ENCODE measurements at places on chromosomes 4 and X. TPM values are rescaled to one million over a fixed set of nuclear protein-coding genes. Genes with fewer than 3 reads are reported as not detected.
A peak's percentile ranks its signal among the peaks of the same experiment; 100 is the strongest.

- peak; percentile 5 for DNase-seq
Measured at GRCh38 chrX:10360116-10360515, 203.3 kb downstream of the CLCN4 start.

GRCh38 chr4:40238008-40238699 lies 41.3 kb downstream of the RHOH start:
- DNase-seq = no peak

DNA sequence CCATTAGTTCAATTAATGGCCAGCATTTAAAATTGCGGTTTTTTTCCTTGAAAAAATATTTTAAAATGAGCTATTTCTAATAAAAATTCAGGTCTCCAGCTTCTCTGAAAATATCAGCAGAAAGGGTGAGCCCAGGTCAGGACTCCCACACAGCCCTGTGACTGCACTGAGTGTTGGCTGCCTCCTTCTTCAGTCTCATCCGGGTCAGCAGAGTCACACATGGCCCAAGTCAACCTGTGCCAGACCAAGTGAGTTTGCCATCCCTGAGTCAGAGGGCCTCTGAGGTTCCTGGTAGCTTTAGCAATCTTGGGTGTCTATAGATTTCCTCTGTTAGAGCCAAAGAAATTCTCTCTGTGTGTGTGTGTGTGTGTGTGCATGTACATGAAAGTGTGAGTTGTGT lies 22.1 kb upstream of the MSX1 start:
- no peak for DNase-seq

GRCh38 chrX:40843643-40844042 lies 108.3 kb upstream of the MED14 start:
- no peak for DNase-seq

GRCh38 chrX:13091111-13091765 lies 46.8 kb upstream of the FAM9C start:
- DNase-seq = no peak

DNA sequence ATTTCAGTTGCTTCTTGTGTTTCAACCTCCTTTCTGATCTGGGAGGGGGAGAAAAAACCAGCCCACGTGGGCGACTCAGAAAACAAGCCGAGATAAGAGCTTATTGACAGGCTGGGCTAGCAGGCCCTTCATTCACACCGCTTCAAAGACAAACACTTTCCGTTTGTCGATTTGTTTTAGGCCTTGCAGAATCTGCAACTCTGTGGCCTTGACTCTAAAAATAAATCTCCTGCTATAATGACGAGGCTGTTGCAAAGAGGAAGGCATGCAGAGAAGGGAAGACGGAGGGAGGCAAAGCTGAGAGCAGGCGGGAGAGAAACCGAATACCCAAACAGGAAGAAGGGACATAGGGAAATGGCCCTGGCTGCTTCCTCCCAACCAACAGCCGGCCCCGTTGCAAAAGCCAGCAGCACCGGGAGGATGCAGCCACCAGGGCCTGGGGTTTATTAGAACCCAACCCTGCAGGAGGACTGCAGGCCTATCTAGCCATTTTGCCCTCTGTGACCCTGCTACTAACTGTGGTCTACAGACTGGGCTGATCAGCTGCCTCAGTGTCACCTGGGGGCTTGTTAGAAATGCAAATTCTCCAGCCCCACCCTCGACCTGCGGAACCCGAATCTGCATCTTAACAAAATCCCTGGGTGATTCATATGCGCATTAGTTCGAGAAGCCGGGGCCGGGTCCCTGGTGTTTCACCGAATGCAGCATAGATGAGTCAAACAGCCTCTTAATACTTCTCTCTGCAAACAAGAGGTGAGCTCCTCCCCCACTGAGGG lies 325.5 kb downstream of the BCOR start:
- no peak for DNase-seq

- DNase-seq = peak; percentile 7
Measured at GRCh38 chrX:24148121-24148520, 1.4 kb upstream of the ZFX start.

DNA sequence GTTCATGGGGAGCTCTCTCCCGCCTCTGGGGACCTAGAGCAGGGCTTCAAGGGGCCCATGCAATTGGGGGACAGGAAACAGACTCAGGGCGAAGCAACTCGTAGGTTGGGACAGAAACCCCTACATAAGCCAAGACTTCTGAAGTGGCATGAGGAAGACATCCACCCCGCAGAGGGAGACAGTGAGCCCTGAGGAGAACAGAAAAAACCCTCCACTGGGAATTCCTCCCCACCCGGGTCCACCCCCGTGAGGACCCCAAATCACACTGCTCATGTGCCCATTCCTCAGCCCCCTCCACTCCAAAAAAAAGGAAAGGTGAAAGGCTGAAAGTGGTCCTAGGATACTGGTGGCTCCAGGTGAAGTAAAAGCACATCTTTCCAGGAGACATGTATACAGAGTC lies 74.0 kb downstream of the CPZ start:
- DNase-seq = no peak

GRCh38 chr4:14888790-14889572 lies 113.3 kb upstream of the CPEB2 start:
- no peak for DNase-seq

GRCh38 chr4:165700855-165701254 lies 172.2 kb upstream of the TLL1 start:
- DNase-seq = no peak

- no peak for DNase-seq
Measured at GRCh38 chrX:154775419-154776349, 13.0 kb downstream of the DKC1 start.

GRCh38 chr4:79042079-79042674 lies 102.9 kb upstream of the PAQR3 start:
- DNase-seq = peak; percentile 5

- peak; percentile 23 for DNase-seq
Measured at GRCh38 chr4:143359644-143360193, 23.0 kb downstream of the GAB1 start.

The HSFX3 gene
- total RNA-seq = not detected

DNA sequence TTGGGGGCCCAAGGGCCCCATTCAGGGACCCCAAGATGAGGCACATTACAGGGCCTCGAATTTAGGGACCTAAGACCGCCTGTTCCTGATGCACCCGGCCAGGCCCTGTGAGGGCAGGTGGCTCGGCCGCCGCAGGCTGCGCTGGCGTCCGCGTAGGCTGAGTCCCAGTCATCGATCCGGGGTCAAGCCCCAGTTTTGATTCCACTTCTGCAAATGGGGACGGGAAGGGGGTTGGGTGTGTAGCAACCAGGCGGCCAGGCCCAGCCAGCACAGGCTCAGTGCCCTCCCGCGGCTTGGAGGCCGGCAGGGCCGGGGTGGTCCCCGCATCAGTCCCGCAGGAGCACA lies 327 bp downstream of the PNPLA4 start:
- DNase-seq = no peak

GRCh38 chr4:72295966-72296557 lies 264.3 kb downstream of the NPFFR2 start:
- DNase-seq = peak; percentile 33

The H2AZ1 gene
- total RNA-seq = 123 TPM

DNA sequence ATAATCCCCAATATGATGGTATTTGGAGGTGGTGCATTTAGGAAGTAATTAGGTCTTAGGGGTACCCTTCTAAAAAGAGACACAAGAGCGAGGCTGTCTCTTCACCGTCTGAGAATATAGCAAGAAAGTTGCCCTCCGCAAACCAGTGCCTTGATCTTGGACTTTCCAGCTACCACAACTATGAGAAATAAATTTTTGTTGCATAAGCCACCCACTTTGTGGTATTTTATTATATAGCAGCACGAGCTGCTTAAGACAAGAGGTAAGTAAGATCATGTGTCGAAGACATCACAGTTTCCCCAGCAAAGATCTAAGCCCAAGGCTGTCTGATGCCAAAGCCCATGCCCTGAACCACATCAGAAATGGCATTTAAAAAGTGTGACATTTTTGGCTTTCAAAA lies 9.6 kb upstream of the EXOSC9 start:
- no peak for DNase-seq

DNA sequence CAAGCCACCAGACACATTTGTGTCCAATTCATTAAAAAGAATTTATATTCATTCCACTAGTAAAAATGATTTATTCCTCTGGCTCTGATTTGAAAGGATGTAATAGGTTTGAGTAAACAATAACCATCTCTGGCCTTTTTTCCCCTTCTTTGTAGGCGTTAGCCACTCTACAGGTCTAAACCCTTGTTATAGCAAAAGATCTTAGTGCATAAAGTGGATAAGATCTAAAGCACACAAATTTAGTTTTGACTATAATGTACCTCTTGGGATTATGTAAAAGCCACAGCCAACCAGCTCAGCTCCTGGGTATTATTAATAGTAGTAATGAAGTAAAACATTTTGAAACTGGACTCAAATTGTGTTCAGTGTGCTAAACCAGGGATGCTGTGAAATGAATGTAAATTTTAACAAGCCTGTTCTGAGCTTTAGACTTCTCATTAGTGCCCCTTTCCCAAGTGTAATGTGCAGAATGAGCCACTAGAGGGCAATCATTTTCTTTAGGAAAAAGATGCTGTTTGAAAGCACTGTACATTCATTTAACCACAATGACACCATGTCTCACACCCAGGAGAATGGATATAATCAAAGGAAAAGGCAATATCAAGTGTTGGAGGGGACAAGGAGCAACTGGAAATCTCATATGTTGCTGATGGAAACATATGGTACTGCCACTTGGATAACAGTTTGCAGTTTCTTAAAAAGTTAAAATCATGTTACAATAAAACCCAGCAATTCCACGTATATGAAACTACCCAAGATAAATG lies 69.7 kb downstream of the KLHL8 start:
- DNase-seq = peak; percentile 51

DNA sequence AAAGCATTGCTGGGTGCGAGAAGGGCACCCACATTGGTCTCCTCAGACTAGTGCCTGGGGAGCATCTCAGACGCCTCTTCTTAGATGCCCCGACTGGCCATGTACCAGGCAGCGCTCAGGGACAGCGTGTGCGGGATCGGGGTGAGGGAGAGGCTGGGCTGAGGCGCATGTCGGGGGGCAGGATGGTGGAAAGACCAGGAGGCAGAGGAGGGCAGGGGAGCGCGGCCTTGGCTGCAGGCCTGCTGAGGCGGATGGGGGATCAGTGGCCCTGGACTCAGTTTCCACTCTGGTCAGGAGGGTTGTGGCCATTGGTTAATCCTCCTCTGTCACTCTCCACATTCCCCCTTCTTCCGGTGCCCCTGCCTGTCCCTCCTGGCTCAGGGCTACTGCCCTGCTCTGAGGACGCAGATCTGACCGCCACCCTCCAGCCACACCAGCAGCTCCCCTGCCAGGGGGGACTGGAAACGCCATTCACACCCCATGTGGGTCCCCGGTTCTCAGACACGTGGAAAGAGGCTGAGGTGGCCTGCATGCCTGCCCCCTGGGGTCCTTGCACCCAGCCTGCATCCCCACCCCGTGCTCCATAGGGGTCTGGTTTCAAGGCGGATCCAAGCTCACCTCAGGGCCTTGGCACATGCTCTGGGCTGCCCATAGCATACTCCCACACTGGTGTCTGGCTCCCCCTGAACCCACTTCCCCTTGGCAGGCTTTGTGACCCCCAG lies 105.9 kb downstream of the CPZ start:
- no peak for DNase-seq

DNA sequence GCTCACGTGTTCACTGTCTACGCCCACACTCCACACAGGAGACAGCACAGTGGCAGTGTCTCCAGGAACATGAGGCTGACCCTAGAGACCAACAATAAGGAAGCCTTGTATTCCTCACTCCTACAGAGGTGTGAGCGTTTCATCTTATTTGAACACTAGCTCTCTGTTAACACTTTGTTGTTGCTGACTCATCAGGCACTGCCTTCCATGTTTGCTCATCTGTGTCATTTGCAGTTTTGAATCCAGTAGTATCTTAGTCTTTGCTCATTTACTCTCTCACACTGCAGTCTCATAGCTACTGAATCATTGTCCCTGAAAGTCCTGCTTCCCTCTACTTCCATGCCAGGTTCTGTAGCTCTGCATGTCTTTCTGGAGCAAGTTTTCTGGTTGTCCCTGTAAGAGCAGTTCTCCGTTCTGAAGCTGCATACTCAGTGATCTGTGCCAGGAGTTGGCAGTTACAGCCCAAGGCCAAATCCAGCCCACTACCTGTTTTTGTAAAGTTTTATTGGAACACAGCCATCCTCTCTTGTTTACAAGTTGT lies 80.3 kb upstream of the DCLK2 start:
- DNase-seq = no peak

DNA sequence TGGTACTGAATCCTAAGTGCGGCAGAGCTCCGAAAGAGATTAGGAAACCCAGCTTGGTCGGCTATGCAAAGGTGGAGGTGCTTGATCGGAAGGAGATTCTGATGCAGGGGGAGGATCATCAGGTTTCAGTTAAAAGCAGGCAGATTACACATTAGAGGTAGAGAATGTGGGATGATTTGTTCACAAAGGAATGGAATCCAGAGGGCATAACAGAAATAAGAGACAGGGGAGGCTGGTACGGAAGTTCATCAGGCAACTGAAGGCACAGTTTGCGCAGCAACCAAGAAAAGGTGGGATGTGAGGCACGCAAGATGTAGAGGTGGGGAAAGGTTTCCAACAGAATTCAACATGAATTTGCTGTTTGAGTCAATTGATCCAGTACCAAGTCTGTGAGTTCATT lies 424 bp upstream of the ZNF330 start:
- DNase-seq = no peak

The SMR3B gene
- not detected for total RNA-seq

DNA sequence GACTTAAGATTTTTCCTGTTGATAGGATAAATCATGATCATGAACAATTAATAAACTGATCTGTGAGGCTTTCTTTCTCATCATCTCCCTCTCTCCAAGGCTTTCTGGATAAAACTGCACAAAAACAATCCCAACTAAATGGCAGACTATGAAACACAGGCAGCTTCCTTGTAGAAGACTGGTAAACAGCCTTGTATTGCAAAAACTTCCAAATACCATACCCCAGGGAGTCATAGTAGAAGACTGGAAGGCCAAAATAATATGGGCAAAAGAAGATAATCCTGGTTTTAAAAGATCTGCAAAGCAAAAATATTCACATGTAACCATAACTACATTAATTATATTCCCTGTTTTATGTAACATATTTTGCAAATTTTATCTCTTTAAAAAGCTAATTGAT lies 113.0 kb downstream of the ANAPC10 start:
- no peak for DNase-seq

The SPANXD gene
- not detected for total RNA-seq

GRCh38 chr4:95013236-95013635 lies 255.5 kb downstream of the BMPR1B start:
- no peak for DNase-seq

- DNase-seq = no peak
Measured at GRCh38 chrX:95059909-95060308, 1385.9 kb downstream of the FAM133A start.

The CENPVL1 gene
- total RNA-seq = not detected

DNA sequence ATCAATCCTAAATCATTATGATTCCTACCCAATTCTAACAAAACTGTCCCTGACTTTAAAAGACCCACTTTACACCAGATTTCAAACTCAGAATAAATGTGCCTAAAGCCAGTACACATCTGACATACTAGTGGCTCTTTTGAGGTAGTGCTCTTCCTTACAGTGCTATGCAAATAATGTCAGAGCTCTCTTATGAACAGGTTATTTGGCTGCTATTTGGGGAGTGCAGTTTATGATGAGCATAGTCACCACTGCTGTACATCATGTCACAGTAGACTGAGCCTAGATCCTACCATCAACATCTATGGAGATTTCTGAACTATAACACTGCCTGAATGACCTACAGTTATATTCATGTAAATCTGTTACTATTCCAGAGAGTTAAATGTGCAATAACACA lies 50.4 kb upstream of the PAGE5 start:
- no peak for DNase-seq

GRCh38 chr4:138636781-138637180 lies 378.8 kb upstream of the NOCT start:
- no peak for DNase-seq

GRCh38 chr4:16827794-16828724 lies 70.4 kb downstream of the LDB2 start:
- DNase-seq = no peak
